ENCODE measurements at places on chromosomes 13 and 19.

DNA sequence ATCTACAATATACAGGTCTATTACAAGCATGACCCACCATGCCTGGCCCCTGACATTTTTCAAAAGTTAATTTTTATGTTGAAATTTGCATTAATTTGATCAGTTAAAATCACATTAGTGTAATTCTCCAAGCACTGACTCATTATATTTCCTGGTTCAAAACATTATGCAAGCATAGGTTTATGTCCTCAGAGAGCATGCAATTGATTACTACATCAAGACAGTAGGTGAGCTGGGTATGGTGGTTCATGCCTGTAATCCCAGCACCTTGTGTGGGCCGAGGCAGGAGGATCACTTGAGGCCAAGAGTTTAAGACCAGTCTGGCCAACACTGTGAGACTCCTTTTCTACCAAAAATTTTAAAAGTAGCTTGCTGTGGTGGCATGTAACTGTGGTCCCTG is 248.8 kb upstream of the KLHL1 start:
- no peak for DNase-seq

DNA sequence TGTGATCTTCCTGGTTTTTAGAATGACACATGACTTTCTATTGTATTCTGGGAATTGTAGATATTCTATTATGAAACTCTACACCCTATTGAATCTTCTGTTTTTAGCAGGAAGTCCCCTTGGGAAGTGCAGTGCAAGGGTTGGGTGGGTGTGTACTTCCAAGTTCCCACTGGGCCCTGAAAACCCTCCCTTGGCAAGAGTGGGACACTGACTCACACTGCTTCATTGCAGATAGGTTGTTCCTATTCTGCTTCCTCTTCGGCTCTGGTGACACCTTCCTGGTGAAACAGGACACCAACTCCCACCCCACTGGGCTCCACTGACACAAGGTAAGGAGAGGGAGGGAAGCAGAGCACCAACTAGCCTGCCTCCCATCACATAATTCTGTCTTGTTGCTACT is 121.8 kb downstream of the KCTD12 start:
- DNase-seq, result no peak

- DNase-seq, result no peak
Observed at GRCh38 chr19:294341-294945, 3.2 kb upstream of the PLPP2 start.

GRCh38 chr13:99726282-99726894 is 225.1 kb downstream of the TM9SF2 start:
- DNase-seq, result no peak

DNA sequence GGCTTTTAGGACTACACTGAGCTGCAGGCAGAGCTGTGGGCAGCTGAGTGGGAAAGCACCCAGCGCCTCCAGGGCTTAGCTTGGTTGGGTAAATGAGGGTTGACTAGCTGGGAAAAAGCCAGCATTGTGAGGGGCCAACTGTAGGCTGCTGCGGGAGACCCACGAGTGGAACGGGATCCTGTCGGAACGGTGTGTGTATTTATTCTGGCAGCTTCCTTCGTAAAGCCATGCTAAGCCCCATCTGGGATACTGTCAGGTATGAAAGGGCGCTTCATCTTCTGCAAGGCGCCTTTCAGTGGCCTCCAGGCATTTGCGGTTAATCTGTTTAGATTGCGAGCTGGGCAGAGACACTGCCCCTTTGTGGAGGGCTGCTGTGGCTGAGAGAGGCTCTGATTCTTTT is 39.5 kb upstream of the CNMD start:
- no peak for DNase-seq

DNA sequence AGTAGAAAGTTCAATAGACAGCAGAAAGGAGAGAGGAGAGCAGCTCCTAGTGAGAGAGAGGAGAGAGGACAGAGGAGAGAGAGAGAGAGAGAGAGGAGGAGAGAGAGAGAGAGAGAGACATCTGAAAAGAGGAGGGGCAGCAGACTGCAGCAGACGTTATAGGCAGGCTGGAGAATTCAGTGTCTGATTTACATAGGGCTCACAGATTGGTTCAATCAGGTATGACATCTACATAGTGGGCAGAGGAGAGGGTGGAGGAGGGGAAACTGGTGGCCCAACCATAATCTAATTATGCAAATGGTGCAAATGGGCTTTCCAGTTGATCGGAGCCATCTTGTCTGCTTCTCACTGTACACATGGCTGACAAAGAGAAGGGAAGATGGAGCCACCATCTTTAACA is 221.3 kb upstream of the TRPC4 start:
- DNase-seq, result no peak

GRCh38 chr19:3112375-3113099 is 18.4 kb downstream of the GNA11 start:
- no peak for DNase-seq
